ENCODE measurements at places on chromosomes 4 and X.
A peak's percentile ranks its signal among the peaks of the same experiment; 100 is the strongest.

DNA sequence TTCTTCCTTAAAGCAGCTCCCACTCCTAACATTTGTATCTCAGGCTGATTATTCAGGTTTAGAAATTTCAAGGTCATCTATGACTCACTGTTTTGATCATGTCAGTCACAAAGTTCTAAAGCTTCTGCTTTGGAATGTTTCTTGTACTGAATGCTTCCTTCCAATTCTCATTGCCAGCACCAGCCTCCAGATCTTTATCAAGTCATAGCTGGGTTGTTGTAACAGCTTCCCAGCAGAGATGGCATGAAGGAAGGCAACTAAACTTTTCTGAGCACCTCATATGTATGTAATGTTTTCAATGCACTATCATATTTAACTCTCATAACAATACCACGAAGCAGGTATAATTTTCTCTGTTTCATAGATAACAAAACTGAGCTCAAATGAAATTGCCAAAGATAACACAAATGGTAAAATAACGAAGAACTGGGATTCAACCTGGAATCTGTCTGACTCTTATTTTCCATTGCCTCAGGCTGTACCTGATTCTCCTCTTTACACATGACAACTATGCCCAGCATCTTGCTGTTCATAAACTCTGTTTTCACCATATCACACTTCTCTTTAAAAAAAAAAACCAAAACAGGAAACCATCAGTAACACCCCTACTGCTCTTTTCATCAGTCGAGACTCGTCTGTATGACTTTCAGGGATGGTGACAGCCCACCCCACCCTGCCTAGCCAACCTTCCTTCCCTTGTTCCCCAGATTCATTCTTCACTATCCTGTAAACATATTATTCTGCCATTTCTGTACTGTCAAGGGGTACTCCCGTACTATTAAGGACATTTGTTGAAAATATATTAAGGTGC lies 13.4 kb downstream of the TRPC3 start:
- no peak for DNase-seq

GRCh38 chr4:32394255-32394654 lies 1674.1 kb downstream of the PCDH7 start:
- DNase-seq: no peak

GRCh38 chr4:76558396-76559235 lies 123.6 kb downstream of the SHROOM3 start:
- no peak for DNase-seq

DNA sequence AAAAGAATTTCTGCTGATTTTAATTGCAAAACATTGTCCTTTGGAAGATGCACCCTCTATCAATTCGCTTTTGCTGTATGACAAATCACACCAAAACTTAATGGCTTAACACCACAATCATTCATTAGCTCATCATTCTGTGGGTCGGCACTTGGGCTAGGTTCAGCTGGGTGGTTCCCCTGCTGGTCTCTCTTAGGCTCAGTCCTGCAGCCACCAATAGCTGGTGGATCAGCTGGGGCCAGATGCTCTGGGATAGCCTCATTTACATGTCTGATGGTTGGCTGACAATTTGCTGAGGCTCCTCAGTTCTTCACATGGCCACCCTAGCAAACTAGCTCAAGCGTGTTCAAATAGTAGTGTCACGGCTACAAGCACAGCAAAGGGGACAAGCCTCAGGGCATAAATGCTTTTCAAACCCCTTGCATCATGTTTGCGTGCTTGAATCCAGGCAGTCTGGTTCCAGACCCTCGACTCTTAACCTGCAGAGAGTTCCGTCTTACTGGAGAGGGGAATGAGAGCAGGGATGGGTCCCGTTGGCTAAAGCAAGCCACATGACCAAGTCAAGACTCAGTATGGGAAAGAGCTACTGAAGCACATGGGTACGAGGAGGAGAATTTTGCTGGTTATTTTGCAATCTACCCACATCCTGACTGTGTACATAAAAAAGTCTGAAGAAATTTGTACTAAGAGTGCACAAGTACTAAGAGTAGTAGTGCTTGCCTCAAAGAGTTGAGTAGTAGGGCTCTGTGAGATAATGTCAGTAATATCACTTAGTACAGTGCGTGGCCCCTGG lies 7.5 kb upstream of the ACSL1 start:
- DNase-seq: no peak

GRCh38 chr4:185143601-185143969 lies 519 bp downstream of the SLC25A4 start:
- peak; percentile 31 for DNase-seq

GRCh38 chr4:137361756-137362470 lies 170.4 kb downstream of the PCDH18 start:
- no peak for DNase-seq

DNA sequence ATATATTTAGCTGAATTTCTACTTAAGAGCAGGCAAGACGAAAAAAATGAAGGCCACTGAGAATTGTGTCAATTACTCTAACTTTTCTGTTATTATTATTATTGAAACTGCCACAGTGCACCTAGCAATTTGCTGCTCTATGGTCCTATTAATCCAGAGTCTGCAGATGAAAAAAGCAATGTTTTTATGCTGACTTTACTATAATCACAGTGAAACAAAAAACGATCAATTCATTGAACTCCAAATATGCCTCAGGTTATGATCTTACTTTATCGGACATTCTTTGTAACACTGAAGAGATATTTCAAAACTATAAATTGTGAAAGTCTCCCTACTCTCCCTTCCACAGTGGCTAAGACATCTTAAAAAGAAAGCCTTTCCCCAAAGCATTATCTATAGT lies 474.4 kb downstream of the KCNIP4 start:
- no peak for DNase-seq

DNA sequence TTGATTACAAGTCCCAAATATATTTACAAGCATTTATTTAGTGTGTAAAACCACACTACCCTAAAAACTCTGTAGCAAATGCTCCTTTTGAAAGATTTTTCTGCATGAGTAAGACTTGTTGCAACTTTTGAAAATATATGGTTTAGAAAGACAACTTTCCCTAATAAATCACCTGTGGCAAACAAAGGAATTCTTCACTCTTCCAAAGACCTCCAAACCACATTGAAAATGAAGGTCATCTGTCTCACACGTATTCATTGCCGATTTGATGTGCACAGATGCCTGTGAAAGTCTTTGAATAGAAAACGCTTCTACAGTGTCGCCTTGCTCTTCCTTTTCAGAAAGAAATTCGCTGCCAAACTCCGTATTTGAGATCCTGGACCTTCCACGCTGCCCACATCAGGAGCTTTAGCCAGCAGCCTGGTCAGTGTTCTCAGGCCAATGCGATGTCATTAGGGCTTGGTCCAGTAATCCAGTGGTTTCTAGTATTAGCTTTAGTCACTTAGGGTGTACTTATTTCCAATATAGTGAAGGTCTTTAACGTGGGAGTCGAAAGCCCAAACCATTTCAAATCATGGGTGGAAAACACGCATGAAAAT lies 22.2 kb downstream of the SPINK2 start:
- no peak for DNase-seq

- peak; percentile 59 for DNase-seq
Observed at GRCh38 chrX:135740681-135741149, 27.3 kb downstream of the CT45A1 start.

DNA sequence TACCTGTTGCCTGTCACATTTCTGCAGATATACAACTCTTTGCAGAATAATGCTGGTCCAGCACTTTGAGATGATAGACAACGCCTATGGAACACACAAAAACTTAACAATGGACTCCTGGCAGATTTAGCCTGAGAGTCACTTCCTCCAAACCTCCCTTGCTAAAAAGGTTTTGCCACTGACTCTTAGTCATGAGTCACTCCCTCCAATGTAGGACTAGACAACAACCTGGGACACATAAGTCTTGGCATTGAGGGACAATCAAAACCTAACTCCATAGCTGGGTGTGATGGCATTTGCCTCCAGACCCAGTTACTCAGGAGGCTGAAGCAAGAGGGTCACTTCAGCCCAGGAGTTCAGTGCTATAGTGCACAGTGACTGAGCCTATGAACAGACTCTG lies 22.0 kb upstream of the EIF4E start:
- DNase-seq: no peak

GRCh38 chr4:24496597-24496996 lies 87.8 kb downstream of the DHX15 start:
- no peak for DNase-seq

GRCh38 chrX:16963216-16963615 lies 16.8 kb downstream of the REPS2 start:
- DNase-seq: no peak

- no peak for DNase-seq
Observed at GRCh38 chrX:37854748-37855147, 7.4 kb upstream of the DYNLT3 start.

DNA sequence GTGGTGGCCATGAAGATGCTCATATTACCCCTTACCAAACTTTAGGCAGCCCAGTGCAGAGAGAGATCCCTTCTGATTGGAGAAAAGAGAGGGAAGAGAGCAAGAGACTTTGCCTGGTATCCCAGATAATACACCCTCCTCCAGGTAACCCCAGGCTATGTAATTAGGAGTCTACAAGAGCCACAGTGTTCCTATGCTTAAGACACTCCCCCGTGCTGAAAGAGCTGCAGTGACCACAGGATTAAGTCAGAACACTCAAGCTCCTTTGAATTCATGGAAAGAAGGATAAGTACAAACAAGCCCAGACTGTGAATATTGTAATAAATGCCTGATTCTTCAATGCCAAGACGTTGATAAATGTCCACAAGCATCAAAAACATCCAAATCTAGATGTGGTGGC lies 41.4 kb downstream of the PABPC4L start:
- no peak for DNase-seq

DNA sequence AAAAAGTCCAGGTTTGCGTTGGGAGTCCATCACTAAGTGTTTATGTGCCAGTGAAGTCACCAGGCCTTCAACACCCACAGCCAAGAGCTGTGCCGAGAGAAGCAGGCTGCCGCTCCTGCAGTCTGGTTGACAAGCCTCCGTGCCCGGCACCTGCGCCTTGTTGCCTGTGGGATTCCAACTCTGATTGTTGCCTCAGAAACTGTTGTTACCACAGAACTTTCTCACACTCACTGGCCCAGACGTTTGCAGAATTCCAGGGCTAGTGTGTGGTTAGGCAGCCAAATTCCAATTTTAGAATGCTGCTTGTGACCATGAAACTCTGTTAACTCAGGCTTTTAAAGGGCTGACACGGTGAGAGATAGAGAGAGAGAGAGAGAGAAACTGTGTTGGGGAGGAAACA lies 119.5 kb upstream of the LIMCH1 start:
- DNase-seq: no peak

DNA sequence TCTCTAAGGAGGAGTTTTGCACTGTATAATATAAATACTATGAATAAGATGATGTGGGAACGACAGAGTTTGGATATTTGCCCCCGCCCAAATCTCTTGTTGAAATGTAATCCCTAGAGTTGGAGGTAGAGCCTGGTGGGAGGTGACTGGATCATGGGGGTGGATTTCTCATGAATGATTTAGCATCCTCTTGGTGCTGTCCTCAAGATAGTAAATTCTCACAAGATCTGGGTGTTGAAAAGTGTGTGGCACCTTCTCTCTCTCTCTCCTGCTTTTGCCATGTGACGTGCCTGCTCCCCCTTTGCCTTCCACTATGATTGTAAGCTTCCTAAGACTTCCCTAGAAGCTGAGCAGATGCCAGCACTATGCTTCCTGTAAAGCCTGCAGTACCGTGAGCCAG lies 241.6 kb upstream of the ETNPPL start:
- DNase-seq: no peak

GRCh38 chr4:81549984-81550383 lies 78.3 kb upstream of the RASGEF1B start:
- no peak for DNase-seq

GRCh38 chr4:40842318-40842717 lies 92.6 kb downstream of the NSUN7 start:
- DNase-seq: no peak

GRCh38 chrX:152814048-152814447 lies 16.5 kb downstream of the CETN2 start:
- DNase-seq: no peak

- DNase-seq: no peak
Observed at GRCh38 chrX:128634754-128635153, 582.6 kb upstream of the ACTRT1 start.

DNA sequence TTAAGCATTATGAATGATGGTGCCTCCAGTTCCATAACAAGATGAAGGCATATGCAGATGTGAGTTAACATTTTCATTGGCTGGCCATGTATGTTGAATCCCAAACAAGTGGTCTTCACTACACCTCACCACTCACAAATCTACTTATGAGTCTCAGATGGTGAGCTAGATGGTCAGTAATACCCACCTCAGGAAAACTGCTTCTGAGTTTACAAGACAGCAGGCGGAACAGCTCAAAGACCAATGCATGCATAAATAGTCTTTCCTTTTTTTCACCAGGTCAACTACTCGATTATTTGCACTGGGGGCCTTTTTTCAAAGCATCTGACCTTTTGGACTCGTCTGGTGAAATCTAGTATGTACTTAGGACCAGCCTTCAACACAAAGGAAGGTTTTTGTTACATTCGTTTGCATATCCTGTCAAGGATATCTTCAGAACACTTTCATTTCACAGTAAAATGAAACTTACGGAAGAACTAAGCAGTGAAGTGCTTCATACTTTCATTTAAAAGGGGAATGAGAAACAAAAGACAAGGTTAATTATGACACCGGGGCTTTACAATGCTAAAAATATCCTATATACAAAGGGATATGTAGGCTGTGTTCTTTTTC lies 23.1 kb upstream of the TLR7 start:
- no peak for DNase-seq

DNA sequence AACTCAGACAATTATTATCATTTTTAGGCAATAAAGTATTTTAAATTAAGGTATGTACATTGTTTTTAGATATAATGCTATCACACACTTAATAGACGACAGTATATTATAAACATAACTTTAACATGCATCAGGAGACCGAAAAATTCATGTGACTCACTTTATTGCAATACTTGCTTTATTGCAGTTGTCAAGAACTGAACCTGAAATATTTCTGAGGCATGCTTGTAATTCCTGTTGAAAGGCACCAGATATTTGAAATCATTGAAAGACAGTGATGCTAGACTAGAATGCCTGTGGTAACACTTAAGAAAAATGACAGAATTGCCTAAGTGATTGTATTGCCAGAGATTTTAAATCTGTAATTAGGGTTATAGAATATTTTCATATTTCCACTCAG lies 175.6 kb upstream of the MAGEB2 start:
- no peak for DNase-seq

GRCh38 chr4:176656108-176656507 lies 136.6 kb downstream of the VEGFC start:
- no peak for DNase-seq

DNA sequence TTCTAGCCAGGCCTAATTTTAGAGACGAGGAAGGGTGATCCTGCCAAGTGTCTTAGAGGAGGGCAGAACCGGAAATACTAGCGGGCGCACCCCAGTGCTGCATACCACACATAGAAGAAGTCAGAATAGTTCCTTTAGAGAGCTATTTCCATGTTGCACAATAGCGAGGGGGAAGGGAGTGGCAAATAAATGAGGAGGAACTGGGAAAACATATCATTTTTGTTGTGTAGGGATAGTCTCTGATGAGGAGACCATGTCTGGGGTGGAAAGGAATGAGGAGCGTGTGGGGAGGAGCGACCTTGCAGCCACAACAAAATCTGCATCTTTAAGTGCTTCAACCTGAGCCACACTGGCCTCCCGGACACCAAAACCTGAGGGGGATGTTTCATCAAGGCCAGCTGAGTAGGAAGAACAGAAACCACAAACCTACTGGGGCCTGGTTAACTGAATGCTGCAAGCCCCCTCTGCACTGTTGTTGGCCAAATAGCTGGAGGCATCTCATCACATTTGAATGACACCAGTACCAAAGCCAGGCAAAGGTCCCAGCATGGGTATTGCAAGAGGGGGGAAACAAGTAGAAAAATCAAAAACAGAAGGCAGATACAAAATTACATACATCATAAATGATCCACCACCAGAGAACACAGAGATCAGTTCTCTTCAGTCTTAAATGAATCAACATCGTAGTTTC lies 26.7 kb upstream of the C1QTNF7 start:
- DNase-seq: peak; percentile 7
